ENCODE measurements at places on chromosomes 7 and 10. TPM values are rescaled to one million over a fixed set of nuclear protein-coding genes. Genes with fewer than 3 reads are reported as not detected.

Gene CDC14C
- total RNA-seq: 0.05 TPM

Gene LRGUK
- 0.94 TPM for total RNA-seq

Gene CYP2C19
- total RNA-seq: not detected

Gene ZNF853
- total RNA-seq: 1.7 TPM

DNA sequence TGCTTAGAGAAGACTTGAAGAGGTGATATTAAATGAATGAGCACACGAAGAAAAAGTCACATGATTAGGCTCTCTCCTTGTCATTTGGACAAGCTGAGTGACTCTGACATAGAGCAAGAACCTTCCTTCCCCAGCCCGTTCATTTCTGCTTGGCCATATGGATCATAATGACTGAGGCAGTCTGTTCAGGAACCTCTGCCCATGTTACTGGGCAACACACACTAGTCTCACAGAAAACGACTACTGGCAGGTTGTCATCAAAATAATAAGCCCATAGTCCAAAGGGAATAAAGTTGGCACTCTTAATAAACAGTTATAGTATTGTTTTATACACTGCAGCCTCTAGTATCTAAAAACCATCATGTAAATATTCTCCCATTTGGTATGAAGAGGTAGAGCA is 635.0 kb downstream of the REEP3 start:
- no peak for DNase-seq
